ENCODE measurements at places on chromosomes 12 and 14.
A peak's percentile ranks its signal among the peaks of the same experiment; 100 is the strongest.

GRCh38 chr12:74170645-74171477 is 366.8 kb upstream of the ATXN7L3B start:
- DNase-seq = no peak

DNA sequence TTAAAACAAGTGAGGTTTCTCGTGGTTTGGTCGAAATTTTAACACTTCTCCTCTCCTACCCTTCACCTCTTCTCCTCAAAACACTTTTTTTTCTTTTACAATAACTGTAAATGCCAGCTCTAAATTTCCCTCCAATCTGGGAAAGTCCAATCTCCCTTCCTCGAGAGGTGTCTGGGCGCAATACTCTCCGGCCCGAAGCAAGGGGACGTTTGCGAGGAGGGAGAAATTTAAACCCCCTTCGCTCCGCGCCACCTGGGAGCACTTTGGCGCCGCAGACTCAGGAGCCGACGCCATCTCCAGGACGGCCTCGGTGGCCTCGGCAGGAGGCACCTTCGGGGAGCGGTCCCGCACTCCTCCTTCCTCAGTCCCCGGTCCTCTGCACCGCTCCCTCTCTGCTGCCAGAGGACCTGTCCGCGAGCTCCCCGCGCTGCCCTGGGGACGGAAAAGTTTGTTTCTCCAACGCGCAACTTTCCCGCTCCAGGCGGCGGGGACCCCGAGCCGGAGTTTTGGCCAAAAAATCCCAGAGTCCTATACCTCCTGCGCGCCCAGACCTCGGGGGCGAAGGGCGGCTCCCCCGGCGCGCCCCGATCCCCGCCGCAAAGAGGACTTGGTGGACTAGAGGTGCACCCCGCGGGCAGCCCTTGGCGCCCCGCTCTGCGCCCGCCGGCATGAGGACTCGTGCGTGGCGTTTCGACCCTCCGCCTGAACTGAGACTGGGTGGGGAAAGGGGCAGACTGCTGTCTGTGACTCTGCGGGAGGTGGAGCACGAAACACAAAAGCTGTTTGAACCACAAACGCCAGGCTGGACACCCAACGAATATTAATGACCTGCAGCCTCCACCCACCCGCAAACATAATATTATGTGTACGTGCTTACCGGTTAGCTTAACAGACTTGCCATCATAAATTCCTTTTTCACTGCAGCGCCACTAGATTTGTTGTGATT is 95.2 kb upstream of the HMGA2 start:
- no peak for DNase-seq

DNA sequence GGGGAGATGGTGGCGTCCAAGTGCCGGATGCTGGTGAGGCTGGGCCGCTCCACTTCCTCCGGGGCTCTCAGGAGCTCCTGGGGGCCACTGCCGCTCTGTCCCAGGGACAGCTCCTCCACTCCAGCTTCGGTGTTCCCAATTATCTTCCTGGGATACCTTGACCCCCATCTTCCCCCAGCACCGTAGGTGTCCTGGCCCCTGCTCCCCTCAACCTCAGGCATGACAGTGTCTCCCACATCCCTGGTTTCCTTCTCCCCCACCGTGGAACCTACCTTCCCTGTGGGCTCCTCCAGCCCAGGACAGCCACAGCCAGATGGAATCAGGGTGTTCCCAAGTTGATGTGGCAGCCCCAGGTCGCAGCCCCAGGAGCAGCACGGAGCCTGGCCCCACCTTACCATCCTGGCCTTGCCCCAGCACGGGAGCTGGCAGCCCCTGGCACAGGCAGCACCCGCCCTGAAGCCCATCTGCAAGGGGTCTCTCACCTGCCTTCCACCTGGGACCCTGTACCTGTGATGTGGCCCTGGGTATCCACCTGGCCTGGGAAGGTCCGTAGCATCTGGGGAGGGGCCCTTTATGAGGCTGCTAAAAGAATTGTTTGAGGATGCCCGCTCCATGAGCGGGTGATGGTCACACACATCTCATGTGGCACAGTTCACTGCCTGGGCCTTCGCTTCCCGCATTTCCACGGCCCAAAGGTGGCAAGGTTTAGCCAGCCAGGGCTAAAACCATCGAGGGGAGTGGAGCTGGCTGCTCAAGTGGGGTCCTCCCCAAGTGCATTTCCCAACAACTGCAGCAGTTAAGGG is 4.1 kb downstream of the TMEM121 start:
- no peak for DNase-seq

DNA sequence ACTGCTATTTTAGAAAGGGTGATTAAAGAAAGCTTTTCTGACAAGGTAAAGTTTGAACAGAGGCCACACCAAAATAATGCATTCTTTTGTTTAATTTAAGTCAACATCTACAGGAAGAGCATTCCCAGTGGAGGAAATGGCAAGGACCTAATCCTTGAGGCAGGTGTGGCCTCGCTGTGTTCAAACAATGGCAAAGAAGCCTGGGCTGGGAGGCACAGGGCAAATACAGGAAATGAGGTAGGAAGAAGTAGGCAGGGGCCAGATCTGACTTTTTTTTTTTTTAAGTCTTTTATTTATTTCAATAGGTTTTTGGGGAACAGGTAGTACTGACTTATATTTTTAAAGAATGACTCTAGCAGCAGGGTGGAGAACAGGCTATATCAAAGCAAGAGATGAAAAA is 53.5 kb downstream of the ARMH4 start:
- no peak for DNase-seq

DNA sequence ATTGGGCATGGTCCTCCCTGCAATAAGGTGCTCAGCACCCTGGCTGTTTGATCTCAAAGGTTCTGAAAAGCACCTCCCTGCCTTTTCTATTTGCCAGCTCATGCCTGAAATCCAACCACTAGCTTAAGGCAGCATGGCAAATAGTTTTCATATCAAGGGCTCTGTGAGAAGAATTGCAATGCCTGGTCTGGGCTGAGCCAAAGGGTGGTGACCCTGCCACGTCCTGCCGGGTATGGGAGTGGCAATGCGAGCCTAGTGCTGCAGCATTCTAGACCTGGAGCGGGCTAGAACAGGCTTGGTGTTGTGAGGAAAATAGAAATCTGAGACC is 2.3 kb upstream of the SCNN1A start:
- DNase-seq = no peak

DNA sequence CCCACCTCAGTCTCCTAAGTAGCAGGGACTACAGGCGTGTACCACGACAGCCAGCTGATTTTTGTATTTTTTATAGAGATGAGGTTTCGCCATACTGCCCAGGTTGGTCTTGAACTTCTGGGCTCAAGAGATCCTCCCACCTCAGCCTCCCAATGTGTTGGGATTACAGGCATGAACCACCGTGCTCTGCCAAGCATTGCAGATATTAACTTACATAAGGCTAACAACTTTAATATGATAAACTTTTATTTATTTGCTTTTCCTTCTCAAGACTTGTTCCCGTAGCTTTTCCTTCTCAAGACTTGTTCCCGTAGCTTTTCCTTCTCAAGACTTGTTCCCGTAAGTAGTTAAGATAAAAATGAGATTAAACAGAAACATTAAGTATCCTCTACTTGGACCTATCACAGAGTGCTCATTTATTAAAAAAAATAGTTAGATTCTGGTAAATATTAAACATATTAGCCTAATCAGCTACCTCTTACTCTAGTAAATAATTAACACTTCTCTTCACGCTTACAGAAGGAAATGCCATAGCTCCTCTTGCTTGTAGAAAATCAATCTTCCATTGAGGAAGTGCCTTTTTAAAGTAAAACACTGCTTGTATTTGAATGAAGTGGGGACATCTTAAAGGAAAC is 157.7 kb upstream of the KITLG start:
- no peak for DNase-seq

GRCh38 chr12:122081697-122082221 is 3.2 kb downstream of the MLXIP start:
- DNase-seq = peak; percentile 95

DNA sequence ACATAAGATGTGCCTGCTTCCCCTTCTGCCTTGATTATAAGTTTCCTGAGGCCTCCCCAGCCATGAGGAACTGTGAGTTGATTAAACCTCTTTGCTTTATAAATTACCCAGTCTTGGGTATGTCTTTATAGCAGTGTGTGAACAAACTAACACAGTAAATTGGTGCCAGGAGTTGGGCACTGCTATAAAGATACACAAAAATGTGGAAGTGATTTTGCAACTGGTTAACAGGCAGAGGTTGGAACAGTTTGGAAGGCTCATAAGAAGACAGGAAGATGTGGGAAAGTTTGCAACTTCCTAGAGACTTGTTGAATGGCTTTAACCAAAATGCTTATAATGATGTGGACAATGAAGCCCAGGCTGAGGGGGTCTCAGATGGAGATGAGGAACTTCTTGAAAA is 264.1 kb downstream of the DACT1 start:
- no peak for DNase-seq

GRCh38 chr14:77275601-77276017 is 4.6 kb upstream of the NGB start:
- no peak for DNase-seq
